ENCODE measurements at places on chromosomes 7 and 10.

GRCh38 chr7:28078036-28078901 is 102.3 kb downstream of the JAZF1 start:
- DNase-seq, result peak; percentile 64

DNA sequence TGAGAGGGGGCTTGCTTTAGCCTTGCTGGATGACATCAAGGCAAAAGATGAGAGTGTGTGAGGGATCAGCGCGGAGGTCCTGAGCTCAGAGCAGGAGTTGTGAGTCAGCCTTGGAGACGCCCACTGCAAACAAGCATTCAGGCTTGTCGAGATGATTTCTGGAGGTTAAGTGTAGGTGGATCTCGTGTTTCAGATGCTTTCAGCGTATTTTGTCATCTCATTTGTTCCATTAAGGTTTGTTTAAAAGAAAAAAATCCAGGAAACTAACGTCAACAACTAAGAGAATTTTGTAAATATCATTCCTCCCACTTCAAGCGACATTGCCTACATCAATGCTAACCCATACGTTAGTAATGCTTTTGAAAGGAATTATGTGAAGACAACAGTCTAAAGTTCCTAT is 715.4 kb upstream of the NRP1 start:
- no peak for DNase-seq

- peak; percentile 78 for DNase-seq
These were observed 203.1 kb upstream of the AUTS2 start for GRCh38 chr7:69395061-69395714.

DNA sequence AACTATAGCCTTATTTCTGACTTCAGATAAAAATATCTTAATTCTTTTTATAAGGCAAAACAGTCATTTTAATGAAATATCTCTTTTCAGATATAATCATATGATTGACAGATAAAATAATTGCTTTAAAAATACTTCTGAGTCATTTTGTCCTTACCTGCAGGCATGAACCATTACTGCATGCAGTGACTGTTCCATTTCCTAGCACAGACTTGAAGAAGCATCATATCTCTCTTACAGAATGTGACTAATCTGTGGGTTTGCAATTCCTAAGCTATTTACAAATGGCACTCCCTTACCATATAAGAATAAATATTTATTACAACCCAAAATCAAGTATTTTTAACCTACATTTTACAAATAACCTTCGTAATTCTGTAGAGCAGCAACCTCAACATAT is 120.7 kb downstream of the SRPK2 start:
- peak; percentile 69 for DNase-seq

DNA sequence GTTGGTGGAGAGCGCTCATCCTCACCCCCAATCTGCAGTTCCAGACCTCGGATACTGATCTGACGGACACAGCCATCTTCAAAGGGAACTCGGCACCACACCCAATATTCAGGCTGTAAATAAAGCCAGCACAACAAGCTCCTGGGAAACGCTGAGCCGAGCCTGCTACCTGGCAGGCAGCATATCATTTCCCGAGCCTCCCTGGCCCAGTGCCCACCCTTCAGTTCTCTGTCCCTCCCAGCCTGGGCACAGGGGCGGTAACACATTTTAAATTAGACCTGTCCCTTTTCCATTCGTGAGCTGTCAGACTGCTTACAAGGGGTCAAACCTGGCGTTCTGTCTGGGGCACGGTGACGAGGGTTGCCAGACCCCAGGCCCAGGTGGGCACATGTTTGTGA is 250.5 kb downstream of the ARHGAP12 start:
- DNase-seq, result no peak

DNA sequence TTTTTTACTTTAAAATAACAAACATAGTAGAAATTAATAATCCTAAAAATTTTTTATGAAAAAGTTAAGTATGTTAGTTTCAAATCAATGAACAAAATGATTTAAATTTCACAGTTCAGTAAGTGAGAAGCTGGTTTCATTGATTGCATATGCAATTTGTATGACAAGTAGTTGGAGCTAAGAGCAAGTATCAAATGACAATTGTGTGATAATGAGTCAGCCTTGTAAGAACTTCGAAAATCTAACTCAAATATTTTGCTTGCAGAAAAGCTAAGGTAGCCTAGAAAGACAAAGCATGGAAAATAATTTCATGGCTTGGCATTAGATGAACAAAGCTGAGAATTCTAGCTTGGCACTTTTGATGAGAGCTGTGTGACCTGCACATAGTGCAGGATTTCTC is 111.5 kb downstream of the HDAC9 start:
- peak; percentile 7 for DNase-seq

DNA sequence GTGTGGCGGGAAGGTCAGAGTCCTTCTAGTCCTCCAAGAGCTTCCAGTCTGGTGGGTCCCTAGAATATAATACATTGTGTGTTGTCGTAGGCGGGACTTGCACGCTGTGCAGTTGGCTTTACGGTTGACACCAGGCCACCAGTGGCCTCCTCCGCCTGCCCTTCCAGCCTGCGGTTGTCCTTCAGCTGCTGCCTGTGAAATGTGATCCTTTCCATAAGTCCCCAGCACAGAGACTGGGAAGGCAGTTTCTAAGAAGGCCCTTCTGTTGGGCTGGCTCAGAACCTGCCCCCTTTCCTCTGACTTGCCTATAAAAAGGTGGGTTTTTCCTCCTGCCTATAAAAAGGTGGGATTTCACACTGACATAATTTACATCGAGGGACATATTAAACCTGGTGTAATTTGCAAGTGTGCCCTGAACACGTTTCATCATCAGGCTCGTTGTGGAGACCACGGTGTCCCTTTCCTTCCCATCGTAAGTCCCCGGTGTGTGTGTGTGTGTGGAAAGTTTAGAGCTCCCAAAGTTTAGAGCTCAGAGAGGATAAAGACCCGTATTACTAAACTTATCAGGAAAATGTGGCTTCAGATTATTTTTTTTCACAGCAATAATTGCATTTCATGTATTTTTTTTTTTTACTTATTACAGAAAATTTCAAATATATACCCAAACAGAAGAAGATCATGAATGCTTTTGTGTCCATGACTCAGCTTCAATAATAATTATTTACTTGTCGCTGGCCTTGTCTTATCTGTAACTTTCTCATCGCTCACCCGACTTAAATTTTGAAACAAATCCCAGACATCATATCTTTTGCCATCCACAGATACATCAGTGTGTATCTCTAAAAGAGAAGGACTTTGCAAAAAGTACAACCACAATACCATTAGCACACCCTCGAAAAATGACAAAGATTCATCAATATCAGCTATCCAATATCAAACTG is 45.1 kb downstream of the CUX1 start:
- DNase-seq, result no peak

DNA sequence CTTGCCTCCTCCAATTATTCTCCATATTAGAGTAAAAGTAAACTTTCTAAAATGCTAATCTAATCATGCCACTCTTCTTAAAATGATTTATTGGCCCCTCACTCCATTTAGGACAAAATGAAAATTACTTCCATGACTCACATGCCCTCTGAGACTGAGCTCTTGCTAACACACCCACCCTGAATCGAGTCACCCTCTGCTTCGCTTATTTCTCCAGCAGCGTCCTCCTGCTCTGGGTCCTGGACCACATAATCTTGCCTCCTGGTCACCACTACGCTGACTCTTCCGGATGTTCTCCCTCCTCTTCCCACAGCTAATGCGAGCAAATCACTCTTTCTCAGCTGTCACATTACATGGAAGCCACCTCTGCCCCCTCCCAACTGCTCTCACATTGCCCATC is 384.0 kb upstream of the FZD8 start:
- DNase-seq, result no peak

DNA sequence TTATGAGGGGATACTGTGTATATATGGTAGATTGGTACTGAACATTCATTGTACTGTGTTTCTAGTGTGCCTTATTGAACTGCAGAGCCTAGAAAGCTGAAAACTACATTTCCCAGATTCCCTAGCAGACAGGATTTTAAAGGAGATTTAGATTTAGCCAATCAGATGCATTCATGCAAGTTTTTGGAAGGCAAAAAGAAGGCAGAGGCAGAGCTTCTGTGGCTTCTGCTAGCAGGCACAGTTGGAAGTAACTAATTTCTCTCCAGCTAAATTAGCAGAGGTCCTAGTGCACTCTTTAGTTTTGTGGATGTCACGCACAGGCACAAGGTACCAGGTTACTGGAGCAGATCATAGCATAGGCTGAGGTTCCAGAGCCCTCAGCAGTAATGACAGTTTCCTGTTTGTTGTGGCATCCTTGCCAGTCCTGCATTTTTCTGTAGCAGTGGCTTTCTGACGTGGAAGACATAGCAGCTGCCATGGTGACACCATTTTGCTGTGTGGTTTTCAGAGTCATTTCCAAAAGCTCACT is 83.7 kb upstream of the CCDC71L start:
- no peak for DNase-seq

- DNase-seq, result no peak
These were observed 15.9 kb downstream of the FAM53B start for GRCh38 chr10:124728071-124728829.

DNA sequence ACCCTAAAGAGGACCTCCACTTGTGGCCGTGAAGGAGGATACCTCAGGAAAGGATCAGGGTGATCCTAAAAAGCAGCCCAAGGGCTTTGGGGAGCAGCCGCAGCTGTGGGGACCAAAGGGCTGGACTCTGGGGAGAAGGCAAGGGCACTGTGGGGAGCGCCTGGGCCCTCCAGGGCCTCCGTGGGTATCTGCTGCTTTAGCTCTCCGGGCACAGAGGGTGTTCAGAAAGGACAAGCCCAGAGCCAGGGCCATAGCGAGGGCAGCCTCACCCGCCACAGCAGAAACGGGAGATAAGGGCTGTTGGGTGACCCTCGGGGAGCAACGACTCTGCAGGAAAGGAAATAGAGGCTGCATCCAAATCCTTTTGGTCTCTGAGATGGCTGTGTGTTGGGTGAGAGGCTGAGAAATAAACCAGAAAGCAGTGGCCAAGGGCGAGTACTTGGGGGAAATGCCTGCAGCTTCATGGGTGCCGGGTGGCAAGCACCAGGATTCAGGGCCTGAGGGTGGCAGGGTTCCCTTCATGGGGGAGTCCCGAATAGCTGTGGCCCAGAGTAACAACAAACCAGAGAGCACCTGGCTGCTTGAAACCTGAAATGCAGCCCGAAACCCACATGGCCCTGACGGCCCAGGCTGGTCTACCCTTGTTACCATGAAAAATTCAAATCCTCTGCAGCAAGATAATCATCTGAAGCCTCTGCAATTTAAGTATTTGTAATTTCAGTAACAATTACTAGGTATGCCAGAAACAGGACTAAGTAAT is 95.2 kb downstream of the VIPR2 start:
- no peak for DNase-seq

GRCh38 chr7:30923774-30924413 is 12.2 kb downstream of the AQP1 start:
- no peak for DNase-seq

DNA sequence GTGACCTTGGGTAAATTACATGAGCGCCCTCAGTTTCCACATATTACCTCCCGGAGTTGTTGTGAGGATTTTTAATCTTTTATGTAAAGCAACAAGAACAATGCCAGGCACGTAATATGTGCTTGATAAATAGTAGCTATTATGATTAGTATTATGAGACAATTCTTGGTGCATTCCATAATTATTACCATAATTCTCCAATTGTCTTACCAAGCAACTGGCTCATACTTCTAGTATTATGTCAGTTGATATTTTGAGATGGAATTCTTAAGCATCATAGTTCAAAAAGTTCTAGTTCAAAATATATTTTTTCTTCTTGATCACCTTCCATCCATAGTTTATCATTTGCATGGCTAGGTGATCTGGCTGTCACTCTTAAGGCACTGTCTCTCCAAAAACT is 259.0 kb downstream of the BBS9 start:
- DNase-seq, result peak; percentile 41

- DNase-seq, result peak; percentile 22
These were observed at the start of gene ASB13 for GRCh38 chr10:5666008-5666840. TSS of gene ASB13 (minus strand) at chr10:5666595. CDS start at chr10:5666551, 44 bp downstream.

DNA sequence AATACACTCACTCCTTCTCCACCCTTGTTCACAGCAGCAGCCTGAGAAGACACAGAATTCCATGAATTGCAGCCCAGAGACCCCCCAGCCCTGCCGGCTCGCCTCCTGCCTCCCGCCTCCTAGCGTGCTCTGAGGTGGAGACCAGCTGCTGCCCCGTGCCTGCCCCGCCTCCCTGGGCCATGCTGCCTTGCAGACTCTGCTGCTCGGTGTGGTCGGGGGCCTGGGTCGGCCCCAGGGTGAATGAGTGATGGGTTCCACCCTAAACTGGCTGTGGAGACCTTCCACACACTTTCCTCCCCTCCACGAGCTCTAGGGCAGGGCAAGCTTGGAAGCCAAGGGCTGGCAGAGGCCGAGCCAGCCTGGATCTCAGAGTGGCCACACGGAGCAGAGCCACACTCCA is 479.3 kb downstream of the DNAJB6 start:
- no peak for DNase-seq

DNA sequence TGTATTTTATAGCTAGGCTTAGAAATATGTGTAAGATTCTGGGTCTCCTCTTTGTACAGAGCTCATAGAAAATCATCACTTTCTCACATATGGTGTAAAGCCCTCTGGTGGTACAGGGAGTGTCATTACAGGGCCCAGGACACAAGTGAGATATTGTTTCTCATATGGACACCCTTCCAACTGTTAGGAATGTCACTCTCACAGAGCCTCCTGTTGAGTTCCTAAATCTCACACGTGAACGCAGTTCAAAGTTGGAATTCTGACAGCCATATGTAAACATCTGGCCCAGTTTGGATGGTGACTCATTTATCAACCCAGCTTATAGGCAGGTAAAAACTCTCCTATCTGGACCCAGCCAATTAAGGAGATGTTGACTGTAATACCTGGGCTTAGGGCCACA is 35.4 kb upstream of the ZNF107 start:
- DNase-seq, result peak; percentile 10

GRCh38 chr7:37974711-37975110 is 54.3 kb downstream of the EPDR1 start:
- no peak for DNase-seq

GRCh38 chr10:6409971-6410643 is 170.0 kb downstream of the PRKCQ start:
- peak; percentile 45 for DNase-seq

- peak; percentile 29 for DNase-seq
These were observed 4.7 kb downstream of the TMEM236 start for GRCh38 chr10:17756557-17757217.

GRCh38 chr10:89163265-89163995 is 43.7 kb downstream of the CH25H start:
- peak; percentile 29 for DNase-seq

GRCh38 chr10:84356928-84357327 is 28.5 kb downstream of the CCSER2 start:
- no peak for DNase-seq

GRCh38 chr7:38215115-38215514 is 37.1 kb downstream of the STARD3NL start:
- peak; percentile 14 for DNase-seq

DNA sequence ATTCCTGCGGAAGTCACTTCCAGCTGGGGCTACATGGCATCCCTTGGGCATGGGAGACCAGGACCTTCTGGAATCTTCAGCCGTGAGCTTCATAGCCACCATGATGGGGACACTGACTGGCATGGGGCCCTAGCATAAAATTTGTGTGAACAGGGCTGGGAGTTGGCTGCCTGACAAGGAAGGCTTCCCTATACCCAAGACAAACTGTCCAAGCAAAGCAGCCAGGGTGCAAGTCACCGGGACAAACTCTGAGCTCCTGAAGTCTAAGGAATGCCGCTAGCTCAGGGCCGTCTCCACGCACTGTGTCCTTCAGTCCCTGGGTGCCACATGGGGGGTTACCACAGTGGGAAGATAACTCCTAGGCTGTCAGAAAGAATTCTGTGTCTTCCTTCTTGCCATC is 627.4 kb downstream of the CALN1 start:
- DNase-seq, result no peak

- DNase-seq, result no peak
These were observed 6.9 kb upstream of the CAV2 start for GRCh38 chr7:116492654-116493109.

GRCh38 chr10:71761105-71761511 is 12.2 kb downstream of the VSIR start:
- no peak for DNase-seq

- DNase-seq, result no peak
These were observed 1177.4 kb downstream of the SORCS1 start for GRCh38 chr10:105986912-105987635.

Data from fibroblast of the aortic adventitia (primary cell).